ENCODE measurements at places on chromosomes 7 and 10.
A peak's percentile ranks its signal among the peaks of the same experiment; 100 is the strongest.

- no peak for DNase-seq
These were observed 104.8 kb downstream of the JAZF1 start for GRCh38 chr7:28075674-28076358.

- no peak for DNase-seq
These were observed 4.0 kb upstream of the GIMAP8 start for GRCh38 chr7:150446288-150446938.

- DNase-seq = no peak
These were observed 647.7 kb downstream of the GRM8 start for GRCh38 chr7:126605056-126605455.

- DNase-seq = no peak
These were observed 153.2 kb downstream of the NEBL start for GRCh38 chr10:20743942-20744341.

DNA sequence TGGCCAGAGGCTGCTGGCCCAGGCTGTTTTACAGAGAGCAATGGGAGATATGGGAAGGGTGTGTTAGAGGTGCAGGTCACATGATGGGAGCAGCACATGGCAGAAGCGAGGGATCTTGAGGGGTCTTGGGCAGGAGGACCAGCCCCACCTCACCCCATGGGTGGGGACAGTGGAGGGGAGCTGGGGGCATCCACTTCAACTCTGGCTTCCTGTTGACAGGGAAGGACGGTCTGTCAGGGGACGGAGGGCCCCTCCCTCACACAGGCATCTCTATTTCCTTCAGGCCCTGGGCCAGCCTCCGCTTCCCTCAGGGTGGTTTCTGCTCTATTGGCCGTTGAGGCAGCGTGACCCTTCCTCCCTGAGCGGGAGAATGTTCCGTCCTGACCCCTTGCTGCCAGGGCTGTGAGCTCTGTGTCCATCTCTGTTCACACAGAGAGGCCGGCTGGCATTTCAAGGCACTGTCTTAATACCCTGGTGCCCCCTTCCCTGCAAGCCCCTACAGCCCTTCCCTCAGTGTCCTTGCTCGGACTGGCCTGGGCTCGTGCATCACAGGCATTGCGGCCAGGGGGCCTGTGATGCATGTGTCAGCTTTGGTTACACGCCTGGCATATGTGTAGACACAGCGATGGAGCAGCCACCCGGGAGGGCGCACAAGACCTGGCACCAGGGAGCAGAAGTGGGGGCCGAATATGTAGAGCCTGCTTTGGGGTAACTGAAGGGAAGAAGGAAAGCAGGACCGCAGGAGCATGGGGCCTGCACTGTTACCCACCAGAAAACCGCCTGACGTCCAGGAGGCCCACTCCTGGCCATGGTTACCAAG is 31.8 kb downstream of the RAMP3 start:
- DNase-seq = no peak

GRCh38 chr10:124336186-124336585 is 82.5 kb downstream of the OAT start:
- no peak for DNase-seq

DNA sequence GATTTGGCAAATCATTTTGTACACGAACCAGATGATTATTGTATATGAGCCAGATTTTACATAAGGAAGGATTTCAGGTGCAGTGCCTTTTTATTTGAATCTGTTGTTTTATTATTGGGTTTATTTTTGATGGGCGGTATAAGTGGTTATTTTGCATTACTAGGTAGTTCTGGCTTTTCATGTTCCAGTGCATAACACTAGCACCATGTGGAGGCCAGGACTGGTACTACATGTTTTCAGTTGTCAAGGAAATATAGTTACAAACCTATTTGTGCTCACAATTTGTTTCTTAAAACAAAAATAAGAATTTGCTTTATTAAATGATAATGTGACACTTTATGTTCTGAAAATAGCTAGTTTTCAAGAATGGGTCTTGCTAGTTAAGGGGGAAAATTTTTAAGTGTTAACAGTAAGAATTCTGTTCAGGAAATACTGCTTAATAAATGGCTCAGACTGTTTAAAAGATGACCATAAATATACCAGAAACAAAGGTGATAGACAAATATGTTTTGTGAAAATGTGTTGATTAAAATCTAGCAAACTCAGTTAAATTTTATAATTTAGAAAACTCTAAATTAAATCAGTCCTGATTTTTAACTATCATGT is 7.1 kb upstream of the SEMA3E start:
- peak; percentile 20 for DNase-seq

DNA sequence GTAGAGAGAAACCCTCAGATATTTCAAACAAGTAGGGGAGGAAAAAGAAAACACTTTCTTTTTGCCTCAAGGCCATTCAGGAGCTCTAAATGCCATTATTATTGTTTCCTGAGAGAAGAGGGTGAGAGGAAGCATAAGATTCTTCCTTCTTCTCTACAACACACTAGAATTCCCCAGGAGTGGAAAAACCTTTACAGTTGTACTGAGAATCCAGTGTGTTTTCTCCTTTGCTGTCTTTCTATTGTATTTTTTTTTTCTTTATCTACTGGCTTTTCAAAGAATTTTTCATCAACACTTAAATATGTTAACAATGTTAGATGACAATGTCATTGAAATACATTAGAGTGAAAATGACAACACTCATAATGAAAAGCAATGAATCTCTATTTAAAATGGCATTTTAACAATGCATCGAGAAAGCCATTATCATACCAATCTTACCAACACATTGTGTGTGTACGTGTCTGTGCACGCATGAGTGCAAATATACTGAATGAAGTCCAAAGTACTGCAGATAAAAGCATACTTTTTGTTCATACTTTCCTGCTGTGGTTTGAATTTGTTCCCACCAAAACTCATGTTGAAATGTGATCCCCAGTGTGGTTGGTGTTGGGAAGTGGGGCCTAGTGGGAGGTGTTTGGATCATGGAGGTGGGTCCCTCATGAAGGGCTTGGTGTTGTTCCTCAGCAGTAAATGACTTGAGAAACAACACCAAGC is 24.2 kb upstream of the MACC1 start:
- no peak for DNase-seq

DNA sequence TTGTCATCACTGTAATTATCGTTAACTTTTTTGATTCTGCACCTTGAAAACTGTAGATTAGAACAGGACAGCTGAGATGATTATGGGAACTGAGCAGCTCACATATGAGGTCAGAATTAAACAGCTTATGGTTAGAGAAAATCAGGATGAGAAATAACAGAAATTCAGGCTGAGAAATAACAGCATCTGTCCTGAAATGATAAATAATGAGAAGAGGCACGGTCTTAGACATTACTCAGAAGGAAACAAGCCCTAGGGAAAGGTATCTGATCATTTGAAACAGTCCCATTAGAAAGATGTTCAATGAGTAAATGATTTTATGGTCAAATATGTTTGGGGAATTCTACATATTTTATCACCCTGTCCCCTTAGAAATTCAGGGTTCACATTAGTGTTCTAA is 65.6 kb upstream of the PCGF5 start:
- DNase-seq = no peak

DNA sequence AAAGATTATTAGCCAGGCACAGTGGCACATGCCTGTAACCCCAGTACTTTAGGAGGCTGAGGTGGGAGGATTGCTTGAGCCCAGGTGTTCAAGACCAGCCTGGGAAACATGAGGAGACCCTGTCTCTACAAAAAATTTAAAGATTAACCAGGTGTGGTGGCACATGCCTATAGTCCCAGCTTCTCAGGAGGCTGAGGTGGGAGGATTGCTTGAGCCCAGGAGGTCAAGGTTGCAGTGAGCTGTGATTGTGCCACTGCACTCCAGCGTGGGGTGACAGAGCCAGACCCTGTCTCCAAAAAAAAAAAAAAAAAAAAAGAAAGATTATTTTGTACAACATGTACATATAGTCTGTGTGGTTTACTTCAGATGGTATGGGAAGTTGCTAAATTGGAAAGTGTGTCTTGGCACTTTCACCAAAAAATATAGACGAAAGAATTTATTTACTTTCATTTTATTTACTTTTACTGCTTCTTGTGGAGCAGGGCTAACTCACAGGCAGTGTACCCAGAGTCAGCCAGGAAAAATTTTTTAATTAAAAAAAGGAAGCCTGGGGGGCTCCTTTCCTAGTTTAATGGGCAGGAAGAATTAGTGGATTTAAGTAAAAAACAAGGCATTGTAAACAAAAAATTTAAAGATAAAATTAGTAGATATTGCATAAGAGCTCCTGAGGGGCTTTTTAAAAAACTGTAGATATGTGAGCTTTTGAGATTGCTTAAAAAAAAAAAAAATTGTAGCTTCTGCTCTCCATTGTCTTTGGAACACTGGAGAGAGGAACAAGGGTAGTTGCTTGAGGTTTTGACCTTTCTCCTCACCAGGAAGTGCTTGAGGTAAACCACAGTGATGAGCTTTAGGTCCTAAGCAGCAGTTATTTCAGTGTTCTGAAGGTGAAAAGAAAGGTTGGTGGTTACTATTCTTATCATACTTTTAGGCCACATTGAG is 44.6 kb upstream of the VDAC2 start:
- DNase-seq = no peak

GRCh38 chr10:119289227-119289920 is 82.0 kb downstream of the GRK5 start:
- DNase-seq = peak; percentile 9

- no peak for DNase-seq
These were observed 75.3 kb upstream of the CC2D2B start for GRCh38 chr10:95832216-95833041.

DNA sequence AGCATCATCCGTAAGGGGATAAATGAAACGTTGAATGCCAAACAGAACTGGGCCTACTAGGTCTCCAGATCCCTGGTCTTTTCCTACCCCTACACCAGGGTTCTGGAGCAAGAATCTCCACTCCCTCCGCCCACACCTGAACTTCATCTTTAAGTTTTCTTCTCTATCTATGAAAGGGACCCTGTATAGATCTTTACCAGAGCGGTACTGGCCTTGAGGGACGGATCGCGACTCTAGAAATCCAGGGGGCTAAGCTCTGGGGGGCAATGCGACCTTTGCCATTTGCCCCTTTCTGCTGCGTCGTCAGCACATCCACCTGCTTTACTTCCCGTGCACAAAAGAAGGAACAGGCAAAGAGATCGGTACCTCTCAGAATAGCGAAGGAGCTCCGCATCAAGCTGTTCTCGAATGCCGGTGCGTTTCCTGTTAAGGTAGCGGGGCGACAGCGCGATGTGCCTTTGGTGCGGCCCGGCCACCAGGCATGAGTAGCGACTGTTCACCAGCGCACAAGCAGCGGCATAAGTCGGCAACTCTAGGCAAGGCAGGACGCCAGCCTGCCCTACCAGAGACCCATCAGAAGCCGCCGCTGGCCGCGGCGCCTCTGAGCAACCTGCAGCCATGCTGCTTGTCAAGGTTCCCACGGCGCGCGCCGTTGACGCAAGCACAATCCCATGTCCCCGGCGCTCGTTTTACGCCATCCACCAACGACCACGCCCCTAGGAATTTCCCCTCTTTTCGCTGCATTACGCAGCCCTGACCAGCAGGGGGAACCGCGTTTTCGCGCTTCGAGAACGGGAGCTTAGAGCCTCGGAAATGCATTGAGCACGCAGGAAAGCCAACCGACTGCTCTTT is at the start of gene POLR1F:
TSS of gene POLR1F (minus strand) at position 641 of the 852 bp plus-strand sequence. CDS start at position 620, 21 bp downstream.
- DNase-seq = peak; percentile 100

DNA sequence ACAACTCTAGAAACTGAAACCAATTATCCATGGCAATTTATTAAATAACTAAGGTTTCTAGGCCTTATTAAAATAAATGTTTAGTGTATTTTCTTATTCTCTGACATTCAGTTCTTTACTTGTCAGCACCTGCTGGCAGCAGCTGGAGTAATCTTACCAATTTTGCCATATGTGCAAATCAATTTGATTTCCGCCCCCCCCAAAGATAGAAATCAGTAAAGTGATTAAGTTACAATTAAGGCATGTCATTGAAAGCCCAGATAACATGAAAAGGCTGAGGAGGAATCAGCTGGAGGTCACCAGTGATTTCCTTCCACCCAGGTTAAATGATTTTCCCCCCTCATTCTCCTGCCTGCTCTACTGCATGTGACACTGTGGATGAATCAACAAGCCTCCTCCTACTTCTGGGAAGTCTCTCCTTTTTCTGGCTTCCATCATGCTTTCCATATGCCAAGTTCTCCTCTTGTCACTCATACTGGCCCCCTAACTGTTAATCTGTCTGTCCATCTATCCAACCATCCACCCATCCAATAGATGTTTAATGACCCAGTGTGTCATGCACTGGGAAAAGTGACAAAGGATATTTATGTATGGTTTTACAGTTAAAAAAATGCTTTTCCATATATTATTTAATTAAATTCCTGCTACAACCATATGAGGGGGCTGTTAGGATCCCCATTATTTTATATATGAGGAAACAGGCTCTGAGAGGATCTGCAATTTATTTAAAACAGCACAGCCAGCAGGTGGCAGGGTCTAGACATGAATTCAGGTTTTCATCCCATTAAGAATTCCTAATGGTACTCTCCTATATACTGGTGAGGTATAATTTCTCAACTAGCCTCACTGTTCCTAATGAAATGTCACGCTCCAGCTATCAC is 116.5 kb downstream of the ATXN7L1 start:
- peak; percentile 58 for DNase-seq

GRCh38 chr7:9502269-9502668 is 1068.9 kb downstream of the NXPH1 start:
- no peak for DNase-seq

- DNase-seq = no peak
These were observed 16.0 kb downstream of the CHST15 start for GRCh38 chr10:124077208-124077993.

- no peak for DNase-seq
These were observed 57.7 kb upstream of the RHOBTB1 start for GRCh38 chr10:61001731-61002122.

GRCh38 chr7:134936893-134937510 is 49.3 kb upstream of the AGBL3 start:
- DNase-seq = no peak

- no peak for DNase-seq
These were observed 88.1 kb downstream of the FAM53B start for GRCh38 chr10:124656113-124656490.

DNA sequence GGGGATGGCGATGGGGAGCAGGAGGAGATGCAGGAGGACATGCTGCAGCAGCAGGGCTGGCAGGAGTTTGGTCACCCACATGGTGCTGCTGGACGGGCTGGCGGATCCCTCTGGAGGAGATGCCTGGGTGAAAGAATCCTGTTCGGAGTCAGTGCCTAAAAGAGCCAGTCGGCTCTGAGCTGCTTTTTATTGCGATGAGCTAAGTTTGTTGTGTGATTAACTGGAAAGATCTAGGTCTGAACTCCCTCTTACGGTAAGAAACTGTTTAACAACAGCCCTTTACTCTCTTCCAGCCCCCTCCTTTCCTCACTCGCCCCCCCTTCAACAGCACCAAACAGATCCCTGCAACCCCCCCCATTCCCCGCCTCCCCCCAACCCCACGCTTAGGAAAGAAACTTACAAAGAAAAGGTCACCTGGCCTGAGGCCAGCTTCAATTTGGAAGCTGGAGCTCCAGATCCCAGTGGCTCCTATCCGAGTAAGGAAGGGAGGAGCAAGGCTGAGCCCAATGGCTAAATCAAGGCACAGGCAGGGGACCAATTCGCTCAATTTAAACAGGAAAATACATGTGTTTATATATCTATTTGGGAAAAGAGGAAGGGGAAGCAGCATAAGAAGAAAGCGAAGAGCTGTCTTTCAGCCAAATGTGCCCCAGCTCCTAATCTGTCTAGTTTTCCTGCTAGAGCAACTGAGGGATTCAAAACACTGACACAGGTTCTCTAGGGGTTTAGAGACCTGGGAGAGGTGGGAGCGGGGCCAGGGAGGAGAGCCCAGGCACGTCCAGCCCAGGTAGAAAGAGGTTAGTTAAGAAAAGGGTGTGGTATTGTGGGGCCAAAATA is at the start of gene HGF:
TSS of gene HGF (minus strand) at position 157 of the 837 bp plus-strand sequence. CDS start at position 81, 76 bp downstream.
- DNase-seq = peak; percentile 13

- DNase-seq = no peak
These were observed 77.4 kb downstream of the PCLO start for GRCh38 chr7:83085299-83085698.

Measured in inflammatory macrophage treated with lipopolysaccharide for 1 hour (primary cell).